Activated CD4-positive, alpha-beta T cell treated with anti-CD3 and anti-CD28 coated beads, Interleukin-2, amount 50 U/mL, for 24 hours (primary cell): ENCODE measurements at places on chromosomes 4 and X.
A peak's percentile ranks its signal among the peaks of the same experiment; 100 is the strongest.

DNA sequence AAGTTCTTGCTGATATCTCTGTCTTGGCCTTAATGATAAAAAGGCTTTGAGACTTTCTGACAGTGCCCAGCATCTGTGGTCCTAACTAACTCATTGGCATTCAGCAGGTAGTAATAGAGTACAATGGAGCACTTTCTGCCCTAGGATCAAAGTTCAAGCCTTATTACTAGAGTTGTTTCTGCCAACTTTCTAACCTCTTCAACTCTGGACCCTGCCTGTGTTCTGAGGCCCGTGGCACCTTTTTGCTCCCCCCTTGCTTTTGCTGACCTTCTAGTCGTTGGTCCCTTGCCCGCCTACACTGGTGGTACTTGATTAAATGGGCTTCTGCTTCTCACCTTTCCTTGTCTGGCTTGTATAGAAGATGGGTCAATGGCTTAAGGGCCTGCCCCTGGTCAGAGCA, 126.3 kb downstream of the PPARGC1A start:
- no peak for DNase-seq

DNA sequence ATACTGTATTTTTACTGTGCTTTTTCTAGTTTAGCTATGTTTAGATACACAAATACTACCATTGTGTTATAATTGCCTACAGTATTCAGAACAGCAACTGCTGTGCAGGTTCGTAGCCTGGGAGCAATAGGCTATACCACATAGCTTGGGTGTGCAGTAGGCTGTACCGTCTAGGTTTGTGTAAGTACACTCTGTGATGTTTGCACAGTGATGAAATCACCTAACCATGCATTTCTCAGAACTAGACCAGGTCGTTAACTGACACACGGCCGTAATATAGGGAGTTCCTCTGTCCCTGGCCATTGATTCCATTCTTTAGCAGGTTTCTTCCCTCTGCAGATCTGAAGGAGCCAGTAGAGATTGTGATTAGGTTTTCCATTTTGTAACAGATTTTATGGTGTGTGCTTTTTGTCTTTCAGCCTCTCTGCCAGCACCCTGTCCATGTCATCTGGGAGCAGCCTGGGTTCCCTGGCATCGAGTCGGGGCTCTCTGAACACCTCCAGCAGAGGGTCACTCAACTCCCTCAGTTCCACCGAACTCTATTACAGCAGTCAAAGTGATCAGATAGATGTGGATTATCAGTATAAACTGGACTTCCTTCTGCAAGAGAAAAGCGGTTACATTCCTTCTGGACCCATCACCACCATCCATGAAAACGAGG, 59.5 kb downstream of the CLDN22 start:
- no peak for DNase-seq

DNA sequence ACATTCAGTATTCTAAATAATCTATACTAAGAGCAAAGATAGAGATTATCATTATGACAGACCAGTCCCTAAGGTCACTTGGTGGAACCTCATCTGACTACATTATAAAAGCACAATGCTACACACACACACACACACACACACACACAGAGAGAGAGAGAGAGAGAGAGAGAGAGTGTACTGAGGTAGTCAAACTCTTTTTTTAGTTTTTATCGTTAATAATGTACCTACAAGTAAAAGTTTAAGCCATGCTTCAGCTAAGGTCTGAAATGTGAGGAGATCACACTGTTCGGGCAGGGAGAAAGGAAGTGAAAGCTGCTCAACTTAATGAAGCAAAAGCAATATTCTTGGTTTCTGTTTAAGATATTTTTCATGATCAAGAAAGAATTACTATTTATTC, 75.8 kb upstream of the CCDC160 start:
- DNase-seq, result no peak

DNA sequence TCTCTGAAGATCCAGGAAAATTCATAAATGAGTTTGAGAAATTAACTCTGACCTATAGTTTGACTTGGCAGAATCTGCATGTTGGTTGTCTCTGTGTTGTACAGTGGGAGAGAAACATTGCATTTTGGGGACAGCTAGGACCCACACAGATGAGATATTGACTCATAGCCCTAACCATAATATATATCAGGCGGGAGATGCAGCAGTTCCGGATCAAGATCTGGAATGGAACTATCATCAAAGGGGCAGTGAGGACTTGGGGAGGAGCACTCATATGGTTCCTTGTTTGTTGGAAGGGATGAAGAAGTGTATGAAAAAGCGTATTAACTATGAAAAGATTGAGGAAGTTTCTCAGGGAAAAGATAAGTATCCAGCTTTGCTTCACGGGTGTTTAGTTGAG, 14.0 kb downstream of the CXCL2 start:
- DNase-seq, result no peak

GRCh38 chrX:15242899-15243555, 26.9 kb downstream of the ASB9 start:
- peak; percentile 17 for DNase-seq

- DNase-seq, result no peak
Observed at GRCh38 chrX:40013266-40014195, 84.2 kb downstream of the BCOR start.
